ENCODE measurements at places on chromosomes 1 and 21.

DNA sequence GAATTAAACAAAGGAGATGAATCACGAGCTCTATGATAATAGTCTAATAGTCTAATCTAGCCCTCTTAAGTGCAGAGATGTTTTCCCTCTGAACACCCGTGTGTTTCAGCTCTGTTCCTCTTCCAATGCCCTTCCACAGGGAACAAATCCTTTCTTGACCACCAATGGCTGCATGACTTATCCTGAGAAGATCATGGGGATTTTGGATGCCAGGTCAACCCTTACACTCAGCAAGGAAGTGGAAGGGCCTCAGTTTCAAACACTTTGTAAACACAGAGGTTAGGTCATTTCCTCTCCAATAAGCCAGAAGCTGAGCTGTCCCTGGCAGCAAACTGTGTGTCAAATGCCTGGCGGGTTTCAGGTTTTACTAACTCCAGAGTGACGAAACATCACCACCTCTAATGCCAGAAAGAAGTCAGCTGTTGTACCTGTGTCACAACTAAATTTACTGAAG is 200.0 kb downstream of the GABPA start:
- DNase-seq, result no peak

- DNase-seq, result no peak
Observed at GRCh38 chr21:38440746-38441145, 57.5 kb downstream of the ERG start.

- DNase-seq, result no peak
Observed at GRCh38 chr1:32786856-32787255, 30.3 kb downstream of the YARS1 start.

GRCh38 chr1:245933431-245934045 is 573.5 kb downstream of the SMYD3 start:
- DNase-seq, result no peak

GRCh38 chr1:210702506-210702905 is 373.8 kb downstream of the HHAT start:
- DNase-seq, result no peak

GRCh38 chr1:105427543-105427942 is 1628.9 kb upstream of the PRMT6 start:
- no peak for DNase-seq

DNA sequence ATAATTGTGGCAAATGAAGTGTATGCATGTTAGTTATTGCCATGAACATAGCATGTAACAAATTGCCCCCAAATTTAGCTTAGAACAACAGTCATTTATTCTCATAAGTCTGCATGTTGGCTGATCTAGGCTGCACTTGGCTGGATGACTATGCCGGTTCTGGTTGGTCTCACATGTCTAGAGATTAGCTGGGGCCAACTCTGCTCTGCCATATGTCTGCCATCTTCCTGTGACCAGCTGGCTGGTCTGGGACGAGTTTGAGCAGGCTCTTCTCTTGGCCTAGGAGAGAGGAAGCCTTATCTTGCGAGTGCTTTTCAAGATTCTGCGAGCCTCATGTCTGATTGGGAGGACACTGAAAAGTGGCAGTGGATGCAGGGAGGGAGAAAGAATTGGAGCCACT is 198.3 kb upstream of the FAM78B start:
- DNase-seq, result no peak

DNA sequence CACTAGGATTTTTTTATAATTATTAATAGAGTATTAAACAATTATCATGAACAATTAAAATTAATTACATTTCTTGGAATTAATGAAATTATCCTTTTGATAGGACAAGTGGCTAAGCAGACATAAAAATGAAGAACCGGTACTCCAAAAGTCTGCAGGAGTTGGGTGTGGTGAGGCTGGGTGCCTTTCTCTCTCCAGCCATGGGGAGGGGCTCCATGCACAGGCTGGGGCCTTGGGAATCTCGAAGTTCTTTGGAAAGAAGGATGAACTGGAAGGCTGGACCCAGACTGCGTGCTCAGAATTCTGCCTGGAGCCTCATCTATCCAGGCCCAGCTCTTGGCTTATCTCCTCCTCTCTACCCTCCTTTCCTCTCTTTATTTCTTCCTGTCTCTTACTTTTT is 94.1 kb downstream of the ACTL8 start:
- no peak for DNase-seq

DNA sequence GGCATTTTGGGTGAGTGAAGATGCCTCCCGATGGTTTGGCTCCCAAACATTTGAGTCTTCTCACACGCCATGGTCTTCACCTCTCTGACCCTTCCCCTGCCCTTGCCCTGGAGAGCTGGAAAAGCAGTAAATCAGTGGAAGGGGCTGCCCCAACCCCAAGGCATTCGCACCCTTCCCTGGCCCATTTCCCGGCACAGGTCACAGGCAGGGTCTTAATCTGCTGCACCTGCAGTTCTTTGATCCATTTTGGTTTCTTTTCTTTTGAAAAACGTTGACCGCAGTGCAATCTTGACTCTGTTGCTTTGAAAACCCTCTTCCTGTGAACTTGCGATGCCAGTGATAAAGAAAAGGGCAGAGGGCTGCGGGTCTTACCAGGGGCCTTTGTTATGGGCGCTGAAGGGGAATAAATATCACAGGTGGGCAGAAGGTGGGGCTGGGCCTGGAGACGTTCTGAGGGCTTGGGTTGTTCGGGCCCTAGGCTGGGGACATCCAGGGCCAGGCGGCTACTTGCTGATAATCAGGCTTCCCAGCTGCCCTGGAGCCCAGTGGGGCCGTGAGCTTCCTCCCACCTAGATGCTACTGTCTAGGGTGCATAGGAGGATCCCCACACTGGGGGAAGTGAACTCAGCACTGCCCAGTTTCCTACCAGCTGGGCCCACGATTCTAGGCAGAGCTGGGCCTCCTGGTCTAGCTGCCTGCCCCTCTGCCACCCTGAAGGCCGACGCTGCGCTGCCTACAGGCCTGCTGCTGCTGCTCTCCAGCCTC is 38.6 kb upstream of the EPS8L3 start:
- DNase-seq, result no peak

DNA sequence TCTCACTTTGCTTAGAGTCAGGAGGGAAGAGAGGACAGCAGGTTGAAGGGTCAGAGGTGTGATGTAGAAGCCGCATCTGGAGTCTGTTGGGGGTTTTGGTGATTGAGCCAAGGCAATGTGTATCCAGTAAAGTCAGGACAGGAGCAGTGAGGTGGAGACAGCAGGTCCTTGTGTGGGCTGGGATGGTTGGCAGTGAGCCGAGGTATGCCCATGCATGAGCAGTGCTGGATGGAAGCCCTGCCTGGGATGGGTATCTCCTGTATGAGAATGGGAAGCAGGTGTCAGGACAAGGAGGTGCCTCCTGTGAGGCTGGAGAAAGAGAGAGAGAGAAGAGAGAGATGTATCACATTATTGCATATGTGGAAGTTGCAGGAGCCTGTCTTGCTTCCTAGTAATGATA is 90.0 kb downstream of the OBSCN start:
- no peak for DNase-seq

DNA sequence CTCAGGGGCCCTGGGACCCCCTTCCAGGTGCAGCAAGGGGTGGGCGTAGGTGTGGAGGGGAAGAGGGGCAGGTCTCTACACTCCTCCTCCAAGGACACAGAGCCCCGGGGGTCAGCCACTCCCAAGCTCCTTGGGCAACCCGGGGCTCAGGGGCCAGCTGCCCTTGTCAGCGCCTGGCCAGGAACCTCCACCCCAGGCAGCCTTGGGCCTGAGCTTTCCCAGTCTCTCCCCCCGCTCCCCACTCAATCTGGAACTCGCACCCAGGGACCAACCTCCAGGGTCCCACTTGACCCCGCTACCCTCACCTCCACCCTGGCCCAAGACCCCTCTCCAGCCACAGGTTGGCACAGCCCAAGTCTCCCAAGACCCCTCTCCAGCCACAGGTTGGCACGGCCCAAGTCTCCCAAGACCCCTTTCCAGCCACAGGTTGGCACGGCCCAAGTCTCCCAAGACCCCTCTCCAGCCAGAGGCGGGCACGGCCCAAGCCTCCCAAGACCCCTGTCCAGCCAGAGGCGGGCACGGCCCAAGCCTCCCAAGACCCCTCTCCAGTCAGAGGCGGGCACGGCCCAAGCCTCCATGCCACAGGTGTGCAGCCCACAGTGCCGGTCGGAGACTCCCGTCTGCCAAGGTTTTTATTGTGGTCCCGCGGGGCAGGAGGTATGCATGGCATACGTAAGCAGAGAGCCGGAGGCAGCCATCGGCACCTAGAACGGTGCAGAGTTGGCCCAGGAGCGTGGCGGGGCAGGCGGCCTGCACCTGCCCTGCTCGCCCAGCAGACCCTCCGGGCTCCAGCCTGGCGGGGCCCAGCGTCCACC is 3.0 kb downstream of the TNFRSF4 start:
- DNase-seq, result no peak

DNA sequence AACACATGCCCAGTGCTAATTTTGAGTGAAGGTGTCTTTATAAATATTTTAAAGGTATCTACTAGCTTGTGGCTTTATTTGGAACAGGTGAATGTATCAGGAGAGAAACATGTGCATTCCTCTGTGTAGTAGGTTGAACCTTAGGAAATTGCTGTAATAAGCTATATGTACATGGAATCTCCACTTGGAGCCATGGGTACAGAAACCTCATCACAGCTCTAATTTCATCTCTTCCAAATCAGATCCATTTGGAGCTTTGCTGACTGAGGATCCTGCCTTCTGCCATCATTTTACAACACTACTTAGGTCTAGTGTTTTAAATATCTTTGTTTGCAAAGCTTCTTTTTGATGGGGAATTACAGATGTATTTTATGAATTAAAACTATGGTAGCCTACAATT is 2.1 kb downstream of the KCNK2 start:
- no peak for DNase-seq

DNA sequence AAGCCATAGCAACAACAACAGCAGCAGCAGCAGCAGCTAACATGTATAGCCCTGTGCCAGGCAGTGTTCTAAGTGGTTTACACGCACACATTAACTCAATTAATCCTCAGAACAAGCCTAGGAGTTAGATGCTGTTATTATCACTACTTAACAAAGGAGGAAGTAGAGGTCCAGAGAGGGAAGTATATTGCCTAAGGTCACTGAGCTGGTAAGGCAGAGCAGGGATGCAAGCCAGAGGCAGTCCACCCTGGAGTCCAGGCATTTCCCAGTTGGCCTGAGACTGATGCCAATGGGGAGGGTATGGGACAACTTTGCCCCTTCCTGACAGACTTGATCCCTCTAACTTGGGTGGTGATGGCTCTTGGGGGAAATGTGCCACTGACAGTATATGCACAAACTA is 6.8 kb downstream of the CDC14A start:
- DNase-seq, result no peak

- DNase-seq, result no peak
Observed at GRCh38 chr1:27430903-27431600, 38.6 kb downstream of the GPR3 start.

- DNase-seq, result no peak
Observed at GRCh38 chr1:6282577-6283270, 21.8 kb upstream of the GPR153 start.

DNA sequence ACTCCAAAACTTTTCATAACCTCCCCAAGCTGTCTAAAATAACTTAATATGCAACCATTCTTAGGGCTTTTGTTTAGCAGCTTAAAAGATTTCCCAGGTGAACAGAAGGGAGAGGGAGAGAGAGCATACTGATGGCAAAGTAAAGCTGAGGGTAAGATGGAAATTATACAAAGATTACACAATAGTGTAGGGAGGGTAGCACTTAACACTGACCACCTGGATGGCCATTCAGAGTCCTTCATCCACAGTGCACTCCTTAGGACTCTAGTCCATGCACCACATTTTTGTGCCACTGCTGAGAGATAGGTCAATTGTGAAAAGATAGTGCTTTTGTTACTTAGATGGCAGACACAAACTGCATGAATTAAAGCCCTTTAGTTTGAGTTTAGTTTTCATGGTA is 574.6 kb downstream of the LMO4 start:
- DNase-seq, result no peak

DNA sequence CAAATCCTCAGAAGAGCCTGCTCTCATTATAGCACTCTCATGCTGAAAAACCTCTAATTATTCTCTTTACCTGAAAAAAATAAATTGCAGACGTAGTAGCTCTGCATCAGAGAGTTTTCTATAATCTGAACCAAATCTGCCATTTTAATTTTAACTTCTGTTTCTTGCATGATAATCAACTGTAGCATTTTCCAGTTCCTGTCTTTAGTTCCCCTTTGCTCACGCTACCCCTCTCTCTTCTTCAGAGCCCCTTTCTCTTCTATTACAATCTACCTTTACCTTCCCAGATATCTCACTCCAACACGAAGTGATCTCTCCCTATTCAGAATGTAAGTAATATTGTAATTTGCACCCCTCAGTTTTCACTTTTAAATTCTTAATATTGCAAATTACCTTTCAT is 31.4 kb downstream of the FMO1 start:
- no peak for DNase-seq

- DNase-seq, result peak; percentile 51
Observed at GRCh38 chr21:29077651-29078090, 4.2 kb upstream of the CCT8 start.

DNA sequence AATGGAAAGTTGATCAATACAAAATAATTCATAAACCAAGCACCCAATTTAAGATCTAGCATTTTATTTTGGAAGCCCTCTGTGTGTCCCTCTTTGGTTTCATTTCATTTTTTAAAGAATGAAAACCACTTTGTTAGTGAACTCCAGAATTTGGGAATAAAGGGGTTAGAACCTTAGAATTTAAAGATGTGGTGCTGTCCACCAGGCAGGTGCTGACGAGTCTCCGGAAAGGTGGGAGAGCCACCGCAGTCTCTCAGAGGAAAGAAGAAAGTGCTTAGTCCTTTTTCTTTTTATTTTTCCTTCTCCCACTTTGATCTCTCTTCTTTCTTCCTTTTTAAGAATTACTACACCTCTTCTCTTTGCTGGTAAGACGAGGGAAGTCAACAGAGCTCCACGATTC is 20.5 kb upstream of the HIVEP3 start:
- DNase-seq, result no peak

DNA sequence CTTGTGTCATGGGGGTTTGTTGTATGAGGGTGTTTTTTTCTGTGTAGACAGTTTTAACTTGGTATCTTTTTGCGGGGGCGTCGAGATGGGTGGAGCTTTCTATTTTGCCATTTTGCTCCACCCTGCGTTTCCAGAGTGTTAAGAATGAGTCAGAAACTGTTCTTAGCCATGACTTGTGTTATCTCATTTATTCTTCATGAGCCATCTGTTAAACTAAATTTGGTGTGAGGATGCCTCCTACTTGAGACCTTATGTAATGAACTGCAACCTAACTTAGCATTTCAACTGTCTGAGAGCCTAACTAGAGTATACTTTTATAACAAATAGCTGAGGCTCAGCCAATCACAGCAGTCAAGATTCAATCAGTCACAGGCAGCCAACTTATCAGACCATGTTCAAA is 1873.5 kb downstream of the NCAM2 start:
- DNase-seq, result no peak

DNA sequence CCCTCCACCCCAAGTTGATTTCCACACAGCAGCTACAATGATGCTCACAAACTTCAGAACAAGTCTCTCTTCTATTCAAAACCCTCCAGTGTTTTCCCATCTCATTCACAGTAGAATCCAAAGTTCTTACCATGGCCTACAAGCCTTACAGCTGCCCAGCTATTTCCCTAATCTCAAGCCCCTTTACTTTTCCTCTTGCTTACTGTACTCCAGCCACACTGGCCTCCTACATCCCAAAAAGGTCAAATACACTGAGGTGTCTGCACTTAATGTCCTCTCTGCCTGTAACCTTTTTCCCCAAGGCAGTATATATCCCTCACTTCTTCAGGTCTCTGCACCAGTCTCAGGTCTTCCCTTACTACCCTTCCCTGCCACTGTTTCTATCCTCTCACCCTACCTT is 2.6 kb downstream of the RAP1A start:
- no peak for DNase-seq
